NCI-H2171 treated with DMSO at 0.1 percent for 48 hours (cell line): ENCODE measurements at places on chromosomes 6 and 20.

DNA sequence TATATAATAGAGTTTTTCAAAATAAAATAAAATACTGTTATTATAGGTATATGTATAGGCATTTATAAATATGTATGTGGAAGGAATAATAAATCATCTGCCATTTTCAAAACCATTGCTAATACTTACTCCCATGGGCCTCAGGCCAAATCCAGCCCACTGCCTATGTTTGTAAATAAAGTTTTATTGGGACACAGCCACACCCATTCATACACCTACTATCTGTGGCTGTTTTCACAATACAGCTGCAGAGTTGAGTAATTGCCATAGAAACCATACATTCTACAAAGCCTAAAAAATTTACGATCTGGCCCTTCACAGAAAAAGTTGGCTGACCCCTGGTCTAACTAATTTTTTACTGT, 9.5 kb downstream of the ALDH5A1 start:
- no peak for DNase-seq

GRCh38 chr6:27224729-27225128, 22.8 kb upstream of the PRSS16 start:
- DNase-seq, result no peak

GRCh38 chr6:30720738-30721197, 616 bp downstream of the TUBB start:
- DNase-seq, result peak; percentile 82

DNA sequence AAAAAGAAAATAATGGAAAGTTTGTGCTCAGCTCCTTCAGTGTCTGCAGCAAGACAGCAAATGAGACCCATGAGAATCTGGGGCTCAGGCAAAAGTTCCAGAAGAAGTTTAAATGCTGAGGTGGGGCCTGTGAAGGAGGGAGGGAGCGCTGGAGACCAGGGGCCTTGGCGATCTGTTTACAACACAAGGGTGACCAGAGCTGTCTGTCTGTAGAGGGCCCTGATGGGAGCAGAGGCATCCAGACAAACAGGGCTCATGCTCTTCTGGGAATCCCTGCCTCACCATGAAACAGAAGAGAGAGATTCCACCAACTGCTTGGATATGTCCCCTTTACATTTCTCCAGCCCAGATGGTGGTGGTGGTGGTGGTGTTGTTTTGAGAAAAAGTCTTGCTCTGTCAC, 79.3 kb upstream of the SHLD1 start:
- DNase-seq, result no peak

DNA sequence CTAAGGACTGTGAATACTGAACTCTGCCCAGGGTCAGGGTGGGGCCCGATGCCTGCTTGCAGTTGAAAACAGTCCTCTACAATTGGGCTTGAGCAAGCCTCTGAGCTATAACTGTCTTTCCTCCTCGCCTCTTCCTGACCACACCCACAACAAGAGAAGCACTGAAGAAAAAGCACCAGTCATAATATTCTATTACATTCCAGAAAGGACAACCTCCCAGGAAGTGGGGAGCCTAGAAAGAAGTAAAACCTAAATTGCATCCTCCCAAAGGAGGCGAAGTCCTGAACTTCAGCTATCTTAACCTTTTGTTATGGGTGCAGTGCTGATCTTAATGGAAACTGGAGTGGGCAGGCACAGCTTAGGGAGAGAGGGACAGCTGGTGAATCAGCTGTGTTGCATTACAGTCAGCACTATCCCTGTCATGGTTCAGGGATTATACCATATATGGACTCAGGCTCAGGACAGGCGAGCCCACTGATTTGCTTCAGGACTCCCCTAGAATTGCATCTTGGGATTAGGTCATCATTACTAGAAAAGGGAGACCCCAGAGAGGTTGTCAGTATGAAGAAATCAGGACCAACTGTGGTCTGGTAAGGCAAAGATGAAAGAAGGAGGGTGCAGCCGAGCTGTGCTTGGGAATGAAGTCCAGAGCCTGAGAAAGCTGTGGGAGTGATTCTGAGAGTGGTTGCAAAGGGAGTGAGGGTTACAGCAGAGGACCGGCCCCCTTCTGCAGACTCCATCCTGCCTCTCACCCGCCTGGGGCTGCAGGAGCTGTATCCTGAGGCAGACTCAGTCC, 18.3 kb upstream of the TRAM2 start:
- DNase-seq, result peak; percentile 92

- no peak for DNase-seq
Measured at GRCh38 chr6:27098956-27099355, 148.5 kb upstream of the PRSS16 start.

DNA sequence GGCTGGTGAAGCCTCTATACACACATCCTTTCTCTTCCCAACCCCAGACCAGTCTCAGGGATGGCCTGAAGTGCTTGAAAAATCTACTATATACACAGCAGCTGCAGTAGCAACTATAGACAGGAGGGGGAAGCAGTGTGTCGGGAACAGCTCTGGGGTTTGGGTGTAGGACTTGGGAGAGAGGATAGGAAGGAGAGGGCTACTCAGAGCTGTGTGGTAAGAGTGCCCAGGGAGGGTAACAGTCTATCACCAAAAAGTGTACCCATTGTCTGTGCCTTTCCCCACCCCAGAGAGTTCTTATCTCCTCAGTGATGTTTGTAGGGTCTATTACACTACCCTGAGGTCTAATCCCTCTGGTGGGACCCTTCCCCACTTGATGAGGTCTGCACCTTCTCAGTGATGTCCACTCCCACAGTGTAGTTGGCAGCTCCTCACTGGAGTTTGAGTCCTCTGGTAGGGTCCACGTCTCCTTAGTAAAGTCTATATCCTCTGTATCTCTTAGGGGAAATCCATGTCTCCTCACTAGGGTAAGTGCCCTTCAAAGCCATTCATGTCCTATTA, 1.5 kb upstream of the GGT7 start:
- peak; percentile 82 for DNase-seq

DNA sequence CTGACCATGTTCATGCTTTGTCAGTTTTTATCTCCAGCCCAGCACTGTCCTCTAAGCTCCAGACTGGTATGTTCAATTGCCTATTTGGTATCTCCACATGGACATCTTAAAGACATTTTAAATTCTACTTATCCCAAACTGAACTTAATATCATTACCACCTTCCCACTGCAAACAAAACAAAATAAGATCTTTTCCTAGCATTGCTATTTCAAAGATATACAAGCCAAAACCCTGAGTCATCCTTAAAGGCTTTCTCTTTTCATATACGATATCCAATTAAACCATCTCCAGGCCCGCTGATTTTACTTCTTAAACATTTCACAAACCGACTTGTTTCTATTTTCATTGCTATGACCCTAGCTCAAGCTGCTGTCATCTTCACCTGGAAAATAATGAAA, 35.1 kb upstream of the HS3ST5 start:
- DNase-seq, result no peak

GRCh38 chr6:15102241-15102640, 143.6 kb upstream of the JARID2 start:
- DNase-seq, result no peak

GRCh38 chr6:97059473-97059872, 134.9 kb downstream of the KLHL32 start:
- peak; percentile 78 for DNase-seq

- DNase-seq, result no peak
Measured at GRCh38 chr20:1322511-1323245, 6.3 kb downstream of the SDCBP2 start.

GRCh38 chr6:131226459-131227157, 91.3 kb downstream of the AKAP7 start:
- no peak for DNase-seq

DNA sequence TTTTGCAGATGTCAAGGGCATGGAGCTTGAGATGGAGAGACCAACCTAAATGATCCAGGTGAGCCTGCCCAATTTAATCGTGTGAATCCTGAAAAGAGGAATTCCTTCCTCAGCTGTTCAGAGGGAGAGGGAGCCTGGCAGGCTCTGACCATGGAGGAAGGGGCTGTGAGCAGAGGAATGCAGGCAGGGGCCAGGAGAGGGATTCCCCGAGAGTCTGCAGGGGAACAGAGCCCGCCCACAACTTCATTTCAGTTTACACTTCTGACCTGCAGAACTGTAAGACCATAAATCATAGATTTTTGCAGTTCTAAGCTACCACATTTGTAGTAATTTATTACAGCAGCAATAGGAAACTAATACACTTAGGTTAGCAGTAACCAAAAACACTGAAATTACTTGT, 164.1 kb downstream of the TBXT start:
- no peak for DNase-seq

DNA sequence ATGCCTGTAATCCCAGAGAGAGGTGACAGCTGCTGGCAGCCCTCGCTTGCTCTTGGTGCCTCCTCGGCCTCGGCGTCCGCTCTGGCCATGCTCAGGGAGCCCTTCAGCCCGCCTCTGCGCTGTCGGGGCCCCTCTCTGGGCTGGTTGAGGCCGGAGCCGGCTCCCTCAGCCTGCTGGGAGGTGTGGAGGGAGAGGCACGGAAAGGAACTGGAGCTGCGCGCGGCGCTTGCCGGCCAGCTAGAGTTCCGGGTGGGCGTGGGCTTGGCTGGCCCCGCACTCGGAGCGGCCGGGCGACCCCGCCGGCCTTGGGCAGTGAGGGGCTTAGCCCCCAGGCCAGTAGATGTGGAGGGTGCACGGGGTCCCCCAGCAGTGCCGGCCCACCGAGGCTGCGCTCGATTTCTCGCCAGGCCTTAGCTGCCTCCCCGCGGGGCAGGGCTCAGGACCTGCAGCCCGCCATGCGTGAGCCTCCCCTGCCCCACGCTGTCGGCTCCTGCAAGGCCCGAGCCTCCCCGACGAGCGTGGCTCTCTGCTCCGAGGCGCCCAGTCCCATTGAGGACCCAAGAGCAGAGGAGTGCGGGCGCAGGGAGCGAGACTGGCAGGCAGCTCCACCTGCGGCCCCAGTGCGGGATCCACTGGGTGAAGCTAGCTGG, 34.6 kb downstream of the C6orf52 start:
- DNase-seq, result no peak

- DNase-seq, result no peak
Measured at GRCh38 chr6:168808232-168808631, 367.2 kb downstream of the SMOC2 start.

- no peak for DNase-seq
Measured at GRCh38 chr6:21478883-21479539, 114.5 kb upstream of the SOX4 start.

DNA sequence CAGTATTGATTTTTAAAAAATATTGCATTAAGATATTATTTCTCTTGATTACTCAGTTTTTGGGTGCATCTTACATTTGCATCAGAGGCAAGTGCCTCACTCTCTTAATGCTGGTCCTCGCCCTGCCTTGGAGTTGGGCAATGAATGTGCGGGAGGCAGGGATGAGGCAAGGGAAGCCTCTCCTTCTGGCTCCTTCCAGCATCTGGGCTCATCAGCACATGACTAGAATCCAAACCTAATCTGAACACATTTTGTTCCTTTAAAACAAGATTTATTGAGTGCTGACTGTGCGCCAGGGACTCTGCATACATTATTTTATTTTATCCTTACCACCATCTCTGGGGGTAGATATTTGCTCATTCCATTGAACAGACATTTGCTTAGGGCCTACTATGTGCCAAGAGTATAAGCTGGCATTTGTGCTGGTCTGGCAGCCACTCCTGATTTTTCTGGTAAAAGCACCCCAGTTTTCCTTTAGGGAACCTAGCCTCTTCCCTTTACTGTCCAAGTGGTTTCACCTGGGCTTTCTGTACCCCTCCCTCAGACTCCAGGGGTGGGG, 71.9 kb upstream of the ZNFX1 start:
- no peak for DNase-seq

- no peak for DNase-seq
Measured at GRCh38 chr6:111709201-111709600, 103.5 kb upstream of the TRAF3IP2 start.

DNA sequence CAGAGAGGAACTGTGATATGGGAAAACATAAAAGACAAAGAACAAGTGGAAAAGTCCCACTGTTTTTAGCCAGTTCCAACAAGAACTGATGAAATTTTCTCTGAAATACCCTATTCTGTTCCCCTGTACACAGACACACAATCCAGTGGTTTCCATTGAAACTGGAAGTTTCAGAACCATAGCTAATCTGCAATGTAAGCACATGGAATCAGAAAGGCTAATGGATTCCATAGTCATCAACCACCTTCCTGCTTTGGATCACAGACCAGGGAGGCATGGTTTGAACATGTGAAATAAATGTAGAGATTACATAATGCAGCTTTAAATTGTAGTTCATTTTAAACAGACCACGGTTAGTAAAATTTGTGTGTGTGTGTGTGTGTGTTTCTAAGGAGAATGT, 242.1 kb downstream of the GJA1 start:
- no peak for DNase-seq

DNA sequence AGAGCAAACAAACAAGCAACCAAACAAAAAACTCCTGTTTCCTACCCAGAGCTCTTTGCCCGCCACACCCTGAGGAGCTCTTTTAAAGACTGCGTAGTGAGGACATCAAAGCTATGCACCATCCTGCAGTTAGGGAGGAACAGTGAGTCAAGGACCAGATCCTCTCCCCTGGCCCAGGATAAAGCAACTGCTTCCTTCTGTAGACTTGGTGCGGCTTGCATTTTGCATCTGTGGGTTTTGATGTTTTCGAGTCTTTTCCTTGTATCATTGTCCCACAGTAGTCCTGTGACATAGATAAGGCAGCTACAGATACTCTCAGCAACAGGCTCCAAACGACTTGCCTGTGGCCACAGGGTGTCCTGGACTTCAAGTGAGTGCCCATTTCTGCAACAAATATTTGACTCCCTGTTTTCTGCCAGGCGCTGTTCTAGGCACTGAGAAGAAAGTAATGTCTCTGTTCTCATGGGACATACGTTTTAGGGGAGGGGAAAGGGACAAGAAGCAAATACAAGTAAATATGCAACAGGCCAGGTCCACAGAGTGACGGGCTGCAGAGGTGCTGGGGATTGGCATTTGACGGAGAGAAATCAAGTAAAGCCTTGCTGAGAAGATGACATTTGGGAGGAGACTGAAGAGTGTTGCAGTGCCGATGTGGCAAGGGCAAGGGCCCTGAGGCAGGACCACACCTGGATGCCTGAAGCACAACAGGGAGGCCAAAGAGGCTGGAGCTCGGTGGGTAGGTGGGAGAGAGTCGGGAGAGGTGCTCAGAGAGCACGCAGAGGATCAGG, 35.9 kb upstream of the MAP3K4 start:
- no peak for DNase-seq

DNA sequence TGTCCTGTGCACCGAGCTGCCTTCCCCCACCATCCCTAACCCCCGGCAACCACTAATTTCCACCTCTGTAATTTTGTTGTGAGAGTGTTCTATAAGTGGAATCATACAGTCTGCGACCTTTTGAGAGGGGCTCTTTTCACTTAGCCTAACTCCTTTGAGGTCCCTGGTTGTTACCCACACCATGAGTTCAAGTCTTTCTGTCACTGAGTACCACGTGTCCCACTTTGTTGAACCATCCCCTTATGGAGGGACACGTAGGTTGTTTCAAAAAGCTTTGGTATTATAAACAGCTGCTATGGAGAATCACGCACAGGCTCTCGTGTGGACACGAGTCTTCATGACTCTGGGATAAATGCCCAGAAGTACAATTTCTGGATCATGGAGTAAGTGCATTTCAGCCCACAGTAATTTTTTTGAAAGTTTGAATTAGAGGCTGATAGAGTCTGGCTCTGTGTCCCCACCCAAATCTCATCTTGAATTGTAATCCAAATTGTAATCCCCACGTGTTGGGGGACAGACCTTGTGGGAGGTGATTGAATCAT, 9.5 kb downstream of the FAM209B start:
- DNase-seq, result no peak

- DNase-seq, result no peak
Measured at GRCh38 chr6:118932421-118932820, 2.5 kb downstream of the MCM9 start.

GRCh38 chr6:125957845-125958244, 1.3 kb downstream of the HINT3 start:
- DNase-seq, result no peak
